Stimulated activated CD8-positive, alpha-beta memory T cell treated with anti-CD3 and anti-CD28 coated beads, Interleukin-2, amount 100 ng/mL, for 1 hour (primary cell): ENCODE measurements at places on chromosomes 16 and 17.
A peak's percentile ranks its signal among the peaks of the same experiment; 100 is the strongest.

- no peak for DNase-seq
These were observed 47.9 kb downstream of the GINS3 start for GRCh38 chr16:58440131-58440530.

- no peak for DNase-seq
These were observed 1.2 kb downstream of the WNT3 start for GRCh38 chr17:46817151-46817900.

- no peak for DNase-seq
These were observed 44.4 kb downstream of the PIK3R5 start for GRCh38 chr17:8921147-8921546.

- no peak for DNase-seq
These were observed 71.7 kb downstream of the C16orf95 start for GRCh38 chr16:87245511-87245910.

GRCh38 chr17:1077581-1077985 lies 80.7 kb downstream of the TIMM22 start:
- no peak for DNase-seq

DNA sequence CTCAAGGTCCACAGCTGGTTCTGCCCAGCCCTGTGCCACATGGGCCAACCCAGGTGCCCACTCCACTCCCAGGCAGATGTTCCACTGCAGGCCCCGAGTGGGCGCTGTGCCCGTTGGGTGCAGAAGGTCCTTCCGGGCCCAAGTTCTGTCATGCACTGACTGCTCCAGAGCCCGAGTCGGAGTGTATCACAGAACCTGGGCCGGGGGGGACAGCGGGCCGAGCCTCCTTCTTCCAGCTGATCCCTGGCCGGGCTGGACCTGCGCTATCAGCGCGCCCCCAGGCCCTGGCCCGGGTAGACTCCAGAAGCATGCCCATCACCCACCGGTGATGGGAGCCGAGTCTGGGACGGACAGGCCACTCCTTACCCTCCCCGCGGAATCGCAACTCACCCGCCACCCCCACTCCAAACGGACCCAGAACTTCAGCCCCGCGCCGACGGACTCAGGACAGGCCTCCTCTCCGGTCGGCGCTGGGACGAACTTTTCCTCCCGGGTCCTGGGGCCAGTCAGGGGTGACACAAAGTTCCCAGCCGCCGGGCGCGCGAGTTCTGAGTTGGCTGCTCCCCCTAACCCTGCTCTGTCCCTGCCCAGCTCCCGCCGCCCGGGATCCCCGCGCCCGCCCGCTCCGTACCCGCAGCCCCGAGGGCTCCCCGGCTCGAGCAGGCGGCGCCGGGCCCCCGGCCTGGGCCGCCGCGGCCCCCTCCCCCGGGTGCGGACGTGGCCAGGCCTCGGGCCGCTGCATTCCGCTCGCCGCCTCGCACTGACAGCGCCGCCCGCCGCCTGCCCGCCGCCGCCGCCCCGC lies at the start of gene COPZ2:
Gene COPZ2 (minus strand): TSS at position 762 of the 802 bp plus-strand sequence. CDS start 20 bp downstream, at position 742.
- peak; percentile 47 for DNase-seq

GRCh38 chr16:16166949-16167348 lies 56.3 kb downstream of the ABCC6 start:
- DNase-seq, result no peak

- DNase-seq, result no peak
These were observed 15.2 kb downstream of the ST6GALNAC2 start for GRCh38 chr17:76570457-76570856.

GRCh38 chr16:143456-143855 lies 5.0 kb upstream of the NPRL3 start:
- DNase-seq, result no peak

DNA sequence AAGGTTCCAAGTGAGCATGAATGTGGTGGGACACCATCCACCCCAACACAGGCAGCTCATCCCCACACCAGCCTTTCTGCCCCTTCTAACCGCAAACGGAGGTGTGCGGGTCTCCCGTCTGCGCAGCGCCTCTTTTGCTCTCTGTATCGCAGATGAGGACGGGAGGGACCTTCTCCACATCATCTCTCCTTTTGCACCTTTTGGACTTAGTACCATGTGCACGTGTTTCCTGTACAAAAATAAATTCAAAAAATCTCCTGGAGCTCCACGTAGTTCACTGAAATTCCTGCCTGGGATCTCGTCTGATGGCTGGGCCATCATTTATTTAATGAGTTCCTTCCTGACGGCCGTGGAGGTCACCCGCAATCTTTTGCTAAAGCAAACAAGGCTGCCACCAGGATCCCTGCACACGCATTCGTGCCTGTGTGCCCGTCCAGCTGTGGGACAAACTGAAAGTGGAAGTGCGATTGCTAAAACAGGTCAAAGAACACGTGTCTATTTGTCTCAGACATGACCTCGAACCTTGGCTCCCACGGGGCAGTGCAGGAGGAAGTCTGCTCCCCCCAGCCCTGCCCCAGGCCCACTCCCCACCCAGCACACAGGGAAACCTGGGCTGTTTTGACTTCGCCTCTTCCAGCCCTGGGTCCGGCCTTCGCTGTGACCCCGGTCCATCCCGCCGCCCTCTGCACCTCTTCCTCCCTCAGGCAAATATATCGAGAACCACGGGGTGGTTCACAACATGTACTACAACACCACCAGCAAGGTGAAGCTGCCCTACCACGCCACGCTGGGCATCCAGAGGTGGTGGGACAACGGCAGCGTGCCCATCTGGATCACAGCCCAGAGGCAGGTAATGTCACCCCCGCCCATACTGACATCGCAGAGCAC lies 2.3 kb downstream of the ENPP7 start:
- DNase-seq, result no peak

DNA sequence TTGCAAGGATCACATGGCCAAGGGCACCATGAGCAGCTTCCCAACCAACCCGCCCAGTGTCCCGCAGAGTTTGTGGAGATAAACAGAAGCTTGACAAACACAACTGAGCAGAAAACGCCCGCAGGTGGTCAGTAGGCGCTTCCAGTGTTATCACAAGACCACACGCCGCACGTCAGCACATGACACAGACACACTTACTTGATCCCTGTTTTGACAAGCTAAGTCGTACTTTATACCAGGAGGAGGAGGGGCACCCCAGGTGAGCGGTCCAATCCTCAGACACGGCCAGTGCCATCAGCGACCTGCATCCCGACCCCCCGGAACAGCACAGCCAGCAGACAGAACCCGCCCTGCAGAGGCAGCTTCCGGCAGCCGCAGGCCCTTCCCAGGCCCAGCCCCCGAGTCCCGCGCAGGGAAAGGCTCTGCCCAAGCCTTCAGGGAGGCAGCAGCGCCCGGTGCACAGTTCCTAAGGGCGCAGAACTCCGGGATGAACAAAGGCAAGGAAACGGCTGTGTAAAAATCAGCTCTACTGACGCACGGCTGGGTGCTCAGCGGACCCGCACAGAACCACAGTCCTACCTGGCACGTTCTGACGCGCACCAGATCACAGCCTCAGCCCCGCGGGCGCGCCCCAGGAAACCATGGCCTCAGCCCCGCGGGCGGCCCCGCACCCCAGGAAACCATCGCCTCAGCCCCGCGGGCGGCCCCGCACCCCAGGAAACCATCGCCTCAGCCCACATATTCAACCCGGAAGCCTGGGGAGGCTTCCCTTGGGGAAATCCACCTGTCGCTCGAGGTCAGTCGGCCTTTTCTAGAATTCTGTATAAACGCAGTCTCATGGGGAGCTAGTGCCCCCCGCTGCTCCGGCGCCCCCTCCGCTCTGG lies 27.8 kb downstream of the AXIN1 start:
- peak; percentile 33 for DNase-seq

DNA sequence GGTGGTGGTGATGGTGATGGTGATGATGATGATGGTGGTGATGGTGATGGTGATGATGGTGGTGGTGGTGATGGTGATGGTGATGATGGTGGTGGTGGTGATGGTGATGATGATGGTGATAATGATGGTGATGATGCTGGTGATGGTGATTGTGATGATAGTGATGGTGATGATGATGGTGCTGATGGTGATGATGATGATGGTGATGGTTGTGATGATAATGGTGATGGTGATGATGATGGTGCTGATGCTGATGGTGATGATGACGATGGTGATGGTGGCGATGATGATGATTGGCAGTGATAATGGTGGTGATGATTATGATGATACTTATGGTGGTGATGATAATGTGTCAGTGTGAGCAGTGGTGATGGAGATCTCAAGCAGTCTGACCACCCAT lies 90.8 kb upstream of the FOXF1 start:
- DNase-seq, result no peak

DNA sequence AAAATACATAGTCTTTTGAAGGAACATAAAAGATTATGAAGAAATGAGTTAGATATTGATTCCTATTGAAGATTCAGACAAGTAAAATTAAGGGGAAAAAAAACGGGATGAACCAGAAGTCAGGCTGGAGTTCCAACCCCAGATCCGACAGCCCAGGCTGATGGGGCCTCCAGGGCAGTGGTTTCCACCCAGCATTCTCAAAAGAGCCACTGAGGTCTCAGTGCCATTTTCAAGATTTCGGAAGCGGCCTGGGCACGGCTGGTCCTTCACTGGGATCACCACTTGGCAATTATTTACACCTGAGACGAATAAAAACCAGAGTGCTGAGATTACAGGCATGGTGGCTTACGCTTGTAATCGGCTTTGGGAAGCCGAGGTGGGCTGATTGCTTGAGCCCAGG lies 9.5 kb downstream of the STH start:
- no peak for DNase-seq

DNA sequence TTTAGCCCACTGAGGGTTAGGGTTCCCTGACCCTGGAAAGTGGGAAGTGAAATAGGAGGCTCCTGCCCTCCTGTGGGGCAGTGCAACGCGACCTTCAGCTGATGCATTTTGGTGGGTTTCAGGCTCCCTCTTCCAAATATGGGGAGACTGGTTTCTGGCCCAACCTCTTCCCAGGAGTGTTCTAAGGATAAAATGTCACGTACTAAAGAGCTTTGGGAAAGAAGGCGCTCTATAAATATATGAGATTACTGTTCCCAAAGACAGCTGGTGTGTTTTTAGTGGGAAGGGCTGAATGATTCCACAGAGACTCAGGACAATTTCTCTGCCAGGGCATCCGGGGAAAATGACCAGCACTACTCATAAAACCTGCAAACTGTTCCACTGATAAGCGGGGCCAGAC lies 9.8 kb downstream of the SLC35B1 start:
- no peak for DNase-seq

DNA sequence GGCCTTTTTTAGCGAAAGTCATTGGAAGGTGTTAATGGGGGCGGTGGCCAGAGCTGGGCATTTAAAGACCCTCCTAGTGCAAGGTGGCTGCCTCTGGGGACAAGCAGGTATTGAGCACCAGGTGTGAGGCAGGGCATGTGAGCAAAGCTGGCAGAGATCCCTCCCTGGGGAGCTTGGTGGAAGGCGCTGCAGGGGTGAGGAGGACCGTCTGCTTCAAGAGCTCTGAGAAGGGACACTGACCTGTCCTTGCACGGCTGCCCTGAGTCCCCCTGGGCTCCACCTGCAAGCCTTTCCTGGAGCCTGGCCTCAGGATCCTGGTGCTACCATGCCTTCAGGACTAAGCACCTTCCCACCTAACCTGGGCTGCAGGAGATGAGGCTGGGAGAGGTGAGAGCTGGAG lies 127.0 kb upstream of the CIBAR2 start:
- DNase-seq, result no peak

GRCh38 chr16:31532896-31533295 lies 5.2 kb downstream of the AHSP start:
- DNase-seq, result no peak

- no peak for DNase-seq
These were observed 165.1 kb downstream of the HS3ST2 start for GRCh38 chr16:22979038-22979437.

- DNase-seq, result no peak
These were observed 1130.4 kb downstream of the CDH8 start for GRCh38 chr16:60905811-60906210.

DNA sequence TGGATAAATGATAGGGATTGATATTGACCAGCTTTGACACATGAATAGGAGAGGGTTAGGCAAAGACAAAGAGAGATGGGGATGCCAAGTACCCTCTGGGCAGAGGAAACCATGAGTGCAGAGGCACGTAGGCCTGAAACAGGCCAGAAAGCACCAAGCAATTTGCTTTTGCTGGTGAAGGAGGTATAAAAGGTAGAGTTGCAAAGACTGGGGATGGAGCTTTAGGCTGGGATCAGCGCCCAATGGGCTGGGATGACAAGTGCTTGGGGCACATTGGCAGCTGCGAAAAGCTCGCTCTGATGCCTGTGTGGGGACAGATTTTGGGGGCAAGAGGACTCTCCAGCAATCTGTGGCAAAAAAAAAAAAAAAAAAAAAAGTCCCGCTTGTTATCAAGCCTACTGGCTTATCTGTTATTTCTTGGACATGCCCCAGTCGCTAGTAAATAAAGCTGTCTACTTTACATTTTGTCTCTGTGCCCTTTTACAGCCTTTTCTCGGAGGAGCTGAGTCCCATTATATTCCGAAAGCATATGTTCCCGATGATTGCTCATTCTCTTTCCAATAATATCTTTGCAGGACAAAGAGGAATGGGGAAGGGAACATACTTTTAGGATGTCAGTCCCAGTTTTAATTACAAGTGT lies 578.4 kb downstream of the MAF start:
- no peak for DNase-seq

DNA sequence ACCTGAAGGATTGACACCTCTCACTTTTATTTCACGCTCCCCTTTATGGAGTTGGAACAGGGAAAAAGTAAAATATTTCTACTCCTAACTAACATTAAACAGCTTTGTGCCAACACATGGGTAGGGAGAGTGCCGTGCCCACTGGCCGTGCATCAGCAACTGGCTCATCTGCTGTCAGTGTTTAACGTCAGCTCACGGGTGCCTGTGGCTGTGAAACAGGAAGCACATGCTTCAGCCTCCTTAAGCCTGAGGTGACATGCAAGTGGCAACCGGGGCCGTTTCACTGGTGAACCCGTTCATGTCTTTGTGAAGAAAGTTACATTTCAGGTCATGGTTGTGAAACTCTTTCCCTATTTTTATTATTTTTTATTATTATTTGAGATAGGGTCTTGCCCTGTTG lies 3.2 kb downstream of the SPG7 start:
- no peak for DNase-seq

DNA sequence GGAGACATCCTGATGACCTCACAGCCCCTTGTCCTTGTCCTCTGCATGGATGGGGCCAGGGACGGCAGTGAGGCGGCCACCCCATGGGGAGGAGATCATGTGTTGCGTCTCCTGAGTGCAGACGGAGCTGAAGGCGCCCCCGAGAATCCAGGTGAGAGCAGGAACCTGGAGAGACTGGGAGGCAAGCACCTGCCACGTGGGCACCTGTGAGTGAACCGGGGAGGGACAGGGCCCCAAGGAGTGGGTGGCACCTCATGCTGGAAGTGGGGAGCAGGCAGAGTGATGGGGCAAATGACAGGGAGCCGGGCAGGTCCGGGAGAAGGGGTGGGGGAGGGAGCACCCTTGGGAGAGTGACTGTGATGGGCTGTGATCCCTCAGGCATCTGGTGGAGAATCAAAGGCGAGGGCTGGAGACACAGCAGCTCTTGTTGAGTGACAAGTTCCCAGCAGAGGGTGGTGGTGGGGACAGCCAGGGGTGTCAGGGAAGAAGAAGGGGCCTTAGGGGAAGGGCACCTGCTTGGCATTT lies 174.3 kb upstream of the CHMP6 start:
- DNase-seq, result no peak

DNA sequence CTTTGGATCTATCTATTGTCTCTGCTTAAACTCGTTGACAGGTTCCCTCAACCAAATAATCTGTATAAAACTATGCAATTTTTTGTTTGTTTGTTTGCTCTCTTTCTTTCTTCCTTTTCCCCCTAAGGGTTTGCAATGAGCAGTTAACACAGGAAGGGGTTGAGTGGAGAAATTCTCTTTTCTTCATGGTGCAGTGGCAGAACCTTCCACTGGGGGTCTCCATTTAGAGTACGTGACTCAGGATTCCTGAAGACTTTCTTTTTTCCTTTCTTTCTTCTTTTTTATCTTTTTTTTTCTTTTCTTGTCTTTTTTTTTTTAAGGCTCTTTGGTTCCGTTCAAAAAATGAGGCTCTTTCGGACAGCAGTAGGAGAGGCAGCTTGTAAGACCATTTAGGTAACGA lies 19.5 kb upstream of the RBFOX1 start:
- DNase-seq, result no peak
